ENCODE measurements at places on chromosomes 2 and 18. TPM values are rescaled to one million over a fixed set of nuclear protein-coding genes. Genes with fewer than 3 reads are reported as not detected.

UGT1A5 gene
- polyA plus RNA-seq, result not detected

SH3RF3 gene
- 2.1 TPM for polyA plus RNA-seq

DNA sequence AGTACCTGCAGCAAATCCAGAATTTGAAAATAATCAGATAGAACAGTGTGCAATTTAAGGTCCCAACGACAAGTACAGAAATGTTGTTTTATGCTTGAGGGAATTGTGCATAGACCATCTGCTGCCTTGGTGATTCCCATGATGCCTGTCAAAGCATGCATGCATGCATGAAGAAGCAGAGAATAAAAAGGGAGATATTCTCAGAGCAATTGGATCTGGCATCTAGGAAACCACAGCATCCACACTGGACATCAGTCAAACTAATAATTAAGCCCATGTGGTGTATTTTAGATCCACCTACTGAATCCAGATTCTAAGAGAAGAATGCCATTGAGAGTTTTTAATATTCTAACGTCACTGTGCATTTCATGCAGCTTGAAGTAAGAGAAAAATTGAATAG, 361.2 kb downstream of the FSIP2 start:
- no peaks in the 10 kb centered on the region for H3K27me3 ChIP-seq
- H3K36me3 ChIP-seq, result no peaks in the 10 kb centered on the region
- DNase-seq, result no peak

DNA sequence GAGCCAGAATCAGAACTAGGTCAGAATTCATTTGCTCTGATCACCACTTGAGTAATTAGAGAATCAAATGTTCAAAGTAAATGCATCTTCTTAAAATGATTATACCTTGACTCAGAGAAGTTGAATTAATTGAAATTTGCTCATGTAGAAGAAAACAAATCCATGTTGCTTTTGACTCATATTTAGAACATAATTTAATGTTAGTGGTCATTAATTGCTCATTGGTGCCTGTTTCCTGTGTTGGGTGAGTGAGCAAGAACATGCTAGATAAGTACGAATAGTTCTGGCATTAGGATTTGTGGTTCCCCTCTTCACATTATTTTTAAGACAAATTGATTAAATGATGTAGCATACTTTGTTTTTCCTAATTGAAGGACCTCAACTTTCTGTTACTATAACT, 19.0 kb downstream of the ACVR2A start:
- H3K4me3 ChIP-seq, result no peak overlapping the region
- no peaks in the 10 kb centered on the region for H3K36me3 ChIP-seq
- DNase-seq, result peak; percentile 28
- H3K27me3 ChIP-seq, result no peaks in the 10 kb centered on the region

DNA sequence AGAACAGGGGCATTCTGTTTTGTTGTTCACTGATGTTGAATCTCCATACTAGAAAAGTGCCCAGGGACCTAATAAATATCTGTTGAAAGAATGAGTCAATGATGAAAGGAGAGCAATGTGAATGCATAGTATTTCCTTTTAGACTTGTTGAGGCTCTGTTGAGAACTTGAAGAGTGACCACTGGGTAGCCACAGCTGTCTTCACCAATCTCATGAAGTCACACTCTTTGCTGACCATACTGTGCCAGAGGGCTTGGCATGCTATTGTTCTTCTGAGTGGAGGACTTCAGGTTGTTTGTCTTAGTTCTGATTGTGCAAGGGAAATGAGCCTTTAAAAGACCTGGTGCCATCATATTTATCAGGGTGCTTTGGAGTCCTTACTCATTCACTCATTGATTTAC, 41.6 kb upstream of the NT5C1B start:
- no peaks in the 10 kb centered on the region for H3K36me3 ChIP-seq
- DNase-seq, result peak; percentile 42
- no peak overlapping the region for H3K4me3 ChIP-seq
- 0 out of 2 replicates have a peak overlapping the region, but pooled peaks have one; percentile 5 for H3K27ac ChIP-seq
- H3K27me3 ChIP-seq, result no peaks in the 10 kb centered on the region

- H3K27ac ChIP-seq, result no peak overlapping the region
- H3K36me3 ChIP-seq, result peaks cover 27% of the 10 kb centered on the region
- no peaks in the 10 kb centered on the region for H3K4me1 ChIP-seq
Measured at GRCh38 chr2:69847068-69847828, 17.8 kb downstream of the GMCL1 start.

- H3K27me3 ChIP-seq, result no peaks in the 10 kb centered on the region
- no peaks in the 10 kb centered on the region for H3K4me1 ChIP-seq
- peaks cover 44% of the 10 kb centered on the region for H3K36me3 ChIP-seq
Measured at GRCh38 chr18:62258616-62259015, 66.5 kb upstream of the TNFRSF11A start.

GRCh38 chr2:144234542-144234871, 285.4 kb downstream of the ZEB2 start:
- H3K36me3 ChIP-seq, result no peaks in the 10 kb centered on the region
- H3K4me3 ChIP-seq, result no peak overlapping the region
- no peak for DNase-seq
- no peaks in the 10 kb centered on the region for H3K27me3 ChIP-seq
- H3K4me1 ChIP-seq, result 0 out of 2 replicates have a peak, but pooled peaks cover 4% of the 10 kb centered on the region

DNA sequence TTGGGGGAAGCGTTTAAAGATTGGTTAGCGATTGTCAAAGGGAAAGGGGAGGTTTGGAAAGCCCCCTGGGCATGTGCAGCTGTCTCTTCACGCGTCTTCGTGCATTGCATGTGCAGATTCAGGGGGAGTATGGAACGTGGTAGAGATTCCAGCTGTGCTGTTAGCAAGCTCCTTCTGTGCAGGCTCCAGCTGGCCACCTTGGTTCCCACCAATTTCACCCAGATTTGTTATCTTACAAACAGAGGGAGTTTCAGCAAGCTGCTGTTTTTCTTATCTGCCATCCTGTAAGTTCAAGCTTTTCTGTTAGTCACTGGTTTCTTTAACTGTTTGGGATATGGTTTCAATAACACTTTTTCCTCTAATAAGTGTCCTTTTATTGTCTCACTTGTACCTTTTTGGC, 30.4 kb downstream of the FARP2 start:
- H3K4me3 ChIP-seq, result no peak overlapping the region
- H3K27ac ChIP-seq, result no peak overlapping the region
- no peaks in the 10 kb centered on the region for H3K36me3 ChIP-seq
- H3K27me3 ChIP-seq, result no peaks in the 10 kb centered on the region
- no peaks in the 10 kb centered on the region for H3K4me1 ChIP-seq

DNA sequence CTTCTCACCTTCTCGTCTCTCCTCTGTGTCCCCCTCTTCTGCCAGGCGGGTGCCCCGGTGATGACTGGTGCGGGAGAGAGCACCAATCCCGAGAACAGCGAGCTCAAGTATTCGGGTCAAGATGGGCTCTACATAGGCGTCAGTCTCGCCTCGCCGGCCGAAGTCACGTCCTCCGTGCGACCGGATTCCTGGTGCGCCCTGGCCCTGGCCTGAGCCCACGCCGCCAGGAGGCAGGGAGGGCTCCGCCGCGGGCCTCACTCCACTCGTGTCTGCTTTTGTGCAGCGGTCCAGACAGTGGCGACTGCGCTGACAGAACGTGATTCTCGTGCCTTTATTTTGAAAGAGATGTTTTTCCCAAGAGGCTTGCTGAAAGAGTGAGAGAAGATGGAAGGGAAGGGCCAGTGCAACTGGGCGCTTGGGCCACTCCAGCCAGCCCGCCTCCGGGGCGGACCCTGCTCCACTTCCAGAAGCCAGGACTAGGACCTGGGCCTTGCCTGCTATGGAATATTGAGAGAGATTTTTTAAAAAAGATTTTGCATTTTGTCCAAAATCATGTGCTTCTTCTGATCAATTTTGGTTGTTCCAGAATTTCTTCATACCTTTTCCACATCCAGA, 31.3 kb downstream of the GATA6 start:
- DNase-seq, result no peak
- no peak overlapping the region for H3K27ac ChIP-seq
- no peak overlapping the region for H3K4me3 ChIP-seq
- H3K4me1 ChIP-seq, result no peaks in the 10 kb centered on the region

- DNase-seq, result no peak
- no peak overlapping the region for H3K27ac ChIP-seq
- peaks cover 17% of the 10 kb centered on the region for H3K36me3 ChIP-seq
- H3K27me3 ChIP-seq, result no peaks in the 10 kb centered on the region
Measured at GRCh38 chr2:88022669-88022921, 6.2 kb upstream of the RNU2-63P start.

- peaks cover 14% of the 10 kb centered on the region for H3K4me1 ChIP-seq
- no peak for DNase-seq
- no peaks in the 10 kb centered on the region for H3K36me3 ChIP-seq
- H3K4me3 ChIP-seq, result no peak overlapping the region
- H3K27ac ChIP-seq, result no peak overlapping the region
- no peaks in the 10 kb centered on the region for H3K27me3 ChIP-seq
Measured at GRCh38 chr2:149423630-149424029, 93.2 kb downstream of the LYPD6 start.

DNA sequence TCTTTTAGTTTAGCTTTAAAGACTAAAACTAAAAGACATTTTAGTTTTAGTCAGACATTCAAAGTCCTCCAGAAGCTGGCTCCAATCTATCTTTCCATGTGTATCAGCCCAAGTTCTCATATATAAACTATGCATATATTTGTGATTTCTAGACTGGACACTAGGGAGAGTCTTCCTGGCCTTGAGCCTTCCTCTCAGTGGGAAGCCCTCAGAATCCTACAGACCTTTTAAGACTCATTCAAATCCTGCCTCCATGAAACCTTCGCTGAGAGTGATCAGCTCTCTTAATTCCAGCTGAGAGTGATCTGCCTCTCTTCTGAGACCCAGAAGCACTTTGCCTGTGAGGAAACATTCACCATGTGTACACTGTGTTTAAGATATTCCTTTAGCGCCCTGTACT, 452.7 kb downstream of the TGIF1 start:
- H3K27me3 ChIP-seq, result no peaks in the 10 kb centered on the region
- no peak overlapping the region for H3K4me3 ChIP-seq
- peak overlapping the region; percentile 69 for H3K27ac ChIP-seq

DNA sequence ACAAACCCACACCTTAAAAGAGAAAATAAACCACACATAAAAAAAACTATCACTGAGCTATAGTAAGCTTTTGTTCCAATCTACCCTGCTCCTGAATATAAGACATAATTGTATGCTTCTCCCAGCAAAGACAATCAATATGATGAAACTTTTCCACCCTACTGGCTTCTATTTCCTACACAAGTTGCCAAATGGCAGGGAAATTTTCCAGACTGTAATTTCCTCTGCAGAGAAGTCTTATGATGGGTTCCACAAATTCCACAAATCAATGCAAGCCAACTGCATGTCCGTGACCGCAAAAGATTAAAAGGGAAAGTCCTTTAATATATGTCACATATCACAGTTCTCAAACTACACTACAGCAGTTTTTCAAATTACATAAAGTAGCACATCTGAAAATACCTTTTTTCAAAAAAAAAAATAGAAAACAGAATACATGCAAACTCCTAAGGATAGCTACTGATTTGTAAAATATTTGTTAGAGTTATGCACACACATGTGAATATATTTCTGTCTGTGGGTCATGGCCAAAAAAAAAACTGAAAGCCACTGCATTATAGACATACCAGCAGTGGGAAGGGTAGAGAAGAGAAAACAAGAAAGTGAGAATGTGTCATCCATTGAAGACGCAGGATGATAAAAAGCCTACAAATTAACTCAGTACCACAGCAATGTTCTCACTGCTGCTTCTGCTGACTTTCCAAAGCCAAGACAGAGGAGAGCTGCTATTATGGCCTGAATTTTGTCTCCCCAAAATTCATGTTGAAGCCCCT, 61.4 kb downstream of the RPL31 start:
- H3K27me3 ChIP-seq, result no peaks in the 10 kb centered on the region
- DNase-seq, result peak; percentile 81
- peaks cover 30% of the 10 kb centered on the region for H3K4me1 ChIP-seq
- peak overlapping the region; percentile 64 for H3K27ac ChIP-seq
- no peaks in the 10 kb centered on the region for H3K36me3 ChIP-seq

Measured in GM23248 (cell line).